Stimulated activated CD4-positive, alpha-beta T cell treated with anti-CD3 and anti-CD28 coated beads, Interleukin-15, amount 100 ng/mL, for 1 hour (primary cell): ENCODE measurements at places on chromosomes 4 and X.

- no peak for DNase-seq
Measured at GRCh38 chrX:44698357-44698756, 145.5 kb upstream of the DUSP21 start.

DNA sequence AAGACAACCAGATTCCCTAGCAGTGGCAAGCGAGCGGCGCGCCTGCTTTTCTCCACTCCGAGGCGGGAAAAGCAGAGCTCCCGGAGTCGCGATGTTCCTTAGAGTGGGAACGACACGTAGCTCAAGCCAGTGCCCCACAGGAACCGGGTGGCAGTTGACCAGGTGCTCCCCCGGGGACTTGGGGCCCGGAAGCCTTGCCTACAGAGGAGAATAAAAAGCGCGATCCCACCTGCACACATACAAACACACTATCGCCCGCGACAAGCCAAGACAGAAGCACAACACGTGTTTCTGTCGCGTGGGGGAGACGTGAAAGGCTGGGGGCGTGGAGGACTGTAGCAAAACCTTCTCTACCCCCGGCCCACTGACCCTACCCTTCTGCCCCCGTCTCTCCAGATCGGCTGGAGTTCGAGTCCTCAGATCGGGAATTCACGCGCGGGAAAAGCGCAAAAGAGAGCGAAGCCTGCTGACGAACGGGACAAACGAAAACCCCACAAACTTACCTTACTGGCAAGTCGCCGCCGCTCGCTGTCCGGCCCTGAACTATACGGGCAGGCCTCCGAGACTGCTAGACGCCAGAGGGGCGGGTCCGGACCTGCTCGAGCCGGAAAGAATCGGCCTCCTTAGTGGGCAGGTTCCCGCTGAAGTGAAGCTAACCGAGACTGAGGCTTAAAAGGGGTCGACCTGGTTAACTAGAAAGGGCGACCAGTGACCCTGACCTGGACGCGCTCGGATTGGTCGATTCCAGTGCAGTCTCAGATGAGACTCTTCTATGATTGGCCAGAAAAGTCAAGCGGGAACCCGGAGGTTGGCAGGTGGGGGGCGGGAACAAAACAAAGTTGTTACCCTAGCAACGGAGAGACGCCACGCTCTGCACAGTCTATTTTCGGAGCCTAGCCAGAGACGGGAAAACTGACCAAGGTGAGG is at the start of the genes DNAAF6 and NUP62CL:
TSS of gene DNAAF6 (plus strand) at position 842 of the 927 bp plus-strand sequence. CDS start 6,265 bp downstream, outside the sequence.
TSS of gene NUP62CL (minus strand) at position 664 of the 927 bp plus-strand sequence. CDS start 31,287 bp downstream, outside the sequence.
- DNase-seq: peak; percentile 25

DNA sequence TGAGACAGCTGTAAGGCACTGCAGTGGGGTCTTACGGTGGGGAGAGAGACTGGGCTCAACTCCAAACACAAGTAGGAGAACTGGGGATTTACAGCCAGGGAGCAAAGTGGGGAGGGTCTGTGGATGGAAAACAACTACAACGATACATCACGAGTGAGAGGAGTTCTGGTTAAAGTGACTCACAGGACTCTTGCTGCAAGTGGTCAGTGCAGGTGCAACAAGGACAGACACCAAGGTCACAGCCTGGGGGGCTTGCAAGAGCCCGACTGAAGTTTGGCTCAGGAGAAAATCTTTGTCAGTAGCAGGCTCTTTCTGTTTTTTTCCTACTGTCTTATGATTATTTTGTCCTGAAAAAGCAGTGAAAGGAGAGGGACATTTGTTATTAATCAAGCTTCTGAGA is 10.1 kb upstream of the FAT1 start:
- no peak for DNase-seq

DNA sequence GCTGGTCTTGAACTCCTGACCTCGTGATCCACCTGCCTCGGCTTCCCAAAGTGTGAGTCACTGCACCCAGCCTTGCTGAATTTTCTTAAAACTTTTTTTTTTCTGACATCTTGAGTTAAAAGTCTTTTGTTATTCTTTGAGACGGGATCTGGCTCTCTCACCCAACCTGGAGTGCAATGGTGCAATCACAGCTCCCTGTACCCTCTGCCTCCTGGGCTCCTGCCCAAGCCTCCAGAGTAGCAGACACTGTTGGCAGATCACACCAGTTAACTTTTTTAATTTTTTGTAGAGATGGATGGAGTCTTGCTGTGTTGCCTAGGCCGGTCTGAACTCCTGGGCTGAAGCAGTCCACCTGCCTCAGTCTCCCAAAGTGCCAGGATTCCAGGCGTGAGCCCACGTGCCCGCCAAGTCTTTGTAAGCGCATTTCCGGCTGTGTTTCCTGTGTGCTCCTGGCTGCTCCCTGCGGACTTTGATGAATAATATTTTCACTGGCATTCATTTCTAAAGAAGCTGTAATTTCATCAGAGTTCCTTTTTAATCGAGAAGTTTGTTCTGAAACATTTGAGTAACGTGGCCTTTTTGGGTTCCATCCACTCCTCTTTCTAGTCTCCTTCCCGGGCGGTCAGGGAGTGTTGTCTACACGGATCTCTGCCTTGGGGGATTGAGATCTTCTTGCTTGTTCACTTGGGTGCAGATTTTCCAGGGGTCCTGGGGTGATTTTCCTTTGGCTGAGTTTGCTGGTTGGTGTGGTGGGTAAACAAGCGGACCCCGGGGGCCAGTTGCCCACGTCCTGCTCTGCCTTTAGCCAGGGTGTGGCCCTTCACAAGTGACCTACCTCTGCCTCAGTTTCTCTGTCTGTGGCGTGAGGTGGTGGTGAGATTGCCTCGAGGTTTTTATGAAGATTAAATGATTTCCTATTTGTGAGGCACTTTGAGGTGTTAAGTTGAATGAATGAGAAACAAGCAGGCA is 44.4 kb downstream of the PCGF3 start:
- DNase-seq: no peak

GRCh38 chrX:38473701-38474100 is 87.6 kb upstream of the TSPAN7 start:
- no peak for DNase-seq

DNA sequence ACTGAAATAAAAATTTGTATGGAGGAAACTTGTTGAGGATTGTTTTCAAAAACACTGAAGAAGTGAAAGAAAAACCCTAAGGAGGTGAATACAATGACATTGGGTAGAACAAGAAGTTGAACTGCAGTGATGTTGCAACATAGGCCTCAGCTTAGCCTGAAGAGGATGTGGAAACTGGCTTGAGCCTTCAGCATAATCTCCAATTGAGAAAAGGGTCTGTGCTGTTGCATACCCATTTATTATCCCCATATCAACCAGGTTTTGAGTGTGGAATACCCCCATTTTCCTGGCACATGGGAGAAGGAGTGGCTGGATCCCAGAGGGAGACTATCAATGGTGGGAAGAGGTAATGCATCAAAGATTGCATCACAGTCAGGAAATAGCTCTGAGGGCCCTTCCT is 695.0 kb upstream of the HS3ST1 start:
- no peak for DNase-seq

- DNase-seq: no peak
Measured at GRCh38 chr4:183242291-183242690, 77.8 kb downstream of the CLDN22 start.

- DNase-seq: no peak
Measured at GRCh38 chr4:7434766-7435150, at the start of gene PSAPL1. PSAPL1 (minus strand) TSS chr4:7434930; CDS start chr4:7434879, 51 bp downstream.

- DNase-seq: peak; percentile 51
Measured at GRCh38 chrX:107000013-107000515, at the start of gene MORC4. MORC4 (minus strand) TSS chrX:107000212; CDS start chrX:106999969, 243 bp downstream.

- DNase-seq: no peak
Measured at GRCh38 chr4:145799223-145799622, 119.3 kb downstream of the C4orf51 start.

GRCh38 chr4:6019316-6020263 is 1.4 kb upstream of the C4orf50 start:
- no peak for DNase-seq

DNA sequence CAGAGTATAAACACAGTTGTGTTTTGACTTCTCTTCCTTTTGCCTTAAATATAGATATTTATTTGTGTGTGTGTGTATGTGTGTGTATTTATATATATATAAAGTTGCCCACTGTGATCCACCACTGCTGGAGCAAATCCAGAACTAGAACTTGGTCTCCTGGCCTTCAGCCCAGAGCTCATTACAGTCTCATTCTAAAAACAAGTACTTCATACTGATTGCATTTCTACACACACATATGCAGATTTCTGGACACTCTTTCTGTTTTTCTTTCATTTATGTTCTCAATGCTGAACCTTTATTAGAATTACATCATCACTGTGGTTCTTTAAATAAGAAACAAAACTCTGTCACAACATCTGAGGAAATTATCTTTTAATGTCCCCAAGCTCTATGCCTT is 381 bp downstream of the TXK start:
- DNase-seq: no peak

DNA sequence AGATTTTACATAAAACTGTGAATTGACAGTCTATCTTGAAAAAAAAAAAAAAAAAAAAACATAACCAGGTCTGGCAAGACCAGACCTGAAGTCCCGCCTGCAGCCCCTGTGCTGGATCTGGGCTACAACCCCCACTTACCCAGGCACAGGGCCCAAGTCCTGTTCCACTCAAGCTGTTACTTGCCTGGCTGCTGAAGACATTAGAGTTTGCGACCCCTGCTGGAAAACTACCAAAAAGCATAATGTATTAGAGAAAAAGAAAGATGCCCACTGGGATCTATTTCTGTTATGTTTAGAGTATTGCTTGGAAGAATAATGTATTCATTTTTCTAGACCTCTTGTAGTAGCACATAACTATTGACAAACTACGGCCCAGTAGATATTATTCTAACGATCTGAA is 4.7 kb downstream of the HS3ST1 start:
- DNase-seq: no peak

DNA sequence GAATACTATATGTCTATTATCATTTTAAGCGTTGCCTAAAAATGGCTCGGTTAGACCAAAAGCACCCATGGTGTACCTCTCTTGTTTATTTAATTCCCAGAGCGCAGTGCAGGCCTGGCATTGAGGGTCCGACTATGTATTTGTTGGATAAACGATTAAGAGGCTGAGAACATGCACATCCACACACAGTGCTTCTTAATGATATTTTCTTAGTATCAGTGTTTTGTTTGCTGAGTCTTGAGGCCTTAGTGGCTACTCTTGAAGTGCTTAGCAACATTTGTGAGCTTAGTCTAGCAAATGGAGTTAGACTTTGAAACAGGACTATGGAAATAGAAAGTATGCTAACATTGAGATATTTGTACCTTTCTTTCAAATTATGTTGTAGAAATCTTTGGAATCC is 43.7 kb downstream of the CDS1 start:
- no peak for DNase-seq

GRCh38 chrX:38305971-38306370 is 21.3 kb downstream of the RPGR start:
- DNase-seq: no peak

DNA sequence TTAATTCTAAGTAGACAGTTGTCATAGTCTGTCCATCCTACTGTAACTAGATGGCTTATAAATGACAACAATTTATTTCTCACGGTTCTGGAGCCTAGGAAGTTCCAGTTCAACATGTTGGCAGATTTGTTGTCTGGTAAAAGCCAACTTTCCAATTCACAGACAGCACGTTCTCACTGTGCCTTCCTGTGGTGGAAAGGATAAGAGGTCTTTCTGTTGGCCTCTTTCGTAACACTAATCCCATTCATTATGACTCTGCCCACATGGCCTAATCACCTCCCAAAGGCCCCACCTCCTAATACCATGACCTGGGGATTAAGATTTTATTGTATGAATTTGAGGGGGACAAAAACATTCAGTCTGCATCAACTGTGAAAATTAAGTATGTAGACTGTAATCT is 83.2 kb downstream of the GALNTL6 start:
- no peak for DNase-seq

DNA sequence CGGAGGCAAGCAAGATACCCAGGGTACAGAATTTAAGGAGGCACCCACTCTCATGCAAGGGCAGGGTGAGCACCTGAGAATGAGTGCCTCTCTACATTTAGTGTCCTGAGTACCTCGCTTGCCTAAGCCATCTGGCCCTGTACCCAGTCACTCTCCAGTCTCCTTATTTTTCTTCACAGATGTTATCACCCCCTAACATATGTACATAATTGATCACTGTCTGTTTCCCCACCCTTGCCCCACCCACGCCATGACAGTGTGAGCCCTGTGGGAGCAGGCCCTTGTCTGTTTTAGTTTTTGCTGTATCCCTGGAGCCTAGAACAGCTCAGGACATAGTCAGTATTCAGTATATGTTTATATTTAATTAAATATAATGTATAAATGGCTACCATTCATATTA is 113.6 kb downstream of the SPRY1 start:
- no peak for DNase-seq

DNA sequence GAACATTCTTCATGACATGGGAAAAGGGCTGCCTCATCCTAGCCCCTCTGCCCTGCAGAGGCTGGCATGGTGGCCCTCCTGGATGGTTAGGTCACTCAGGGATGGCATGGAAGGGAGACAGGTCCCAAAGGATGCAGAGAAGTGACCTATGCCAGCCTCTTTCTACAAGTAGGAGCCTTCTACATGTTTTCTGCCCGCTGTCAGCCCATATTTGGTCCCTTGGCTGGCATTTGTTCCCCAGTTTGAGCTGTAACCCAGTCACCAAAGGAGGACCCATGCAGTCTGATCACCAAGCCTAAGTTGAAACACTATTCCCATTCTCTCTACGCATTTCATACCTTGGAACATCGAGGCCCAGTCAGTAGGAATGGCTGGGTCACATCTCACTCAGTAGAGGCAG is 95.4 kb downstream of the PJA1 start:
- DNase-seq: no peak

- no peak for DNase-seq
Measured at GRCh38 chrX:39144956-39145355, 343.7 kb downstream of the MID1IP1 start.

GRCh38 chr4:152106113-152106763 is 345.4 kb upstream of the GATB start:
- DNase-seq: no peak

DNA sequence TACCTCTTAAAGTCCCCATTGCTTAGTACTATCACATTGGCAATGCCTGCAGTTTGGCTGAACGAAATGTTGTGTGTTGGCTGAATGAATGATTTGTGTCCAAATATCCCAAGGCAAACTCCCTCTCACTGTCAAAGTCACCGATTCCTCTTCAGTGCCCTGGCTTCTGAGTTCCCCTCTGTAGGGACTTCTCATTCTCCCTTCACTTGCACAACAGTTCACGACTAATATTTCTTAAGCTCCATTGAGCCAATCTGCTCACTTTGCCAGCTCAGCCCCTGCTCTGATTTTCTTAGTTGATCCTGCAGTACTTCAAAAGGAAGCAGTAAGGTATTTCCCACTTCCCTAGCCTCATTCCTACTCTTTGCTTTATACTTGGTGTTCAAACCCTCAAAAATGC is 21.9 kb upstream of the PACRGL start:
- no peak for DNase-seq
